NB4 (cell line): ENCODE measurements at places on chromosomes 16 and 17.

GRCh38 chr17:83103200-83103942 is 24.0 kb downstream of the METRNL start:
- DNase-seq: no peak

GRCh38 chr16:84609563-84610177 is 8.2 kb downstream of the COTL1 start:
- DNase-seq: no peak

DNA sequence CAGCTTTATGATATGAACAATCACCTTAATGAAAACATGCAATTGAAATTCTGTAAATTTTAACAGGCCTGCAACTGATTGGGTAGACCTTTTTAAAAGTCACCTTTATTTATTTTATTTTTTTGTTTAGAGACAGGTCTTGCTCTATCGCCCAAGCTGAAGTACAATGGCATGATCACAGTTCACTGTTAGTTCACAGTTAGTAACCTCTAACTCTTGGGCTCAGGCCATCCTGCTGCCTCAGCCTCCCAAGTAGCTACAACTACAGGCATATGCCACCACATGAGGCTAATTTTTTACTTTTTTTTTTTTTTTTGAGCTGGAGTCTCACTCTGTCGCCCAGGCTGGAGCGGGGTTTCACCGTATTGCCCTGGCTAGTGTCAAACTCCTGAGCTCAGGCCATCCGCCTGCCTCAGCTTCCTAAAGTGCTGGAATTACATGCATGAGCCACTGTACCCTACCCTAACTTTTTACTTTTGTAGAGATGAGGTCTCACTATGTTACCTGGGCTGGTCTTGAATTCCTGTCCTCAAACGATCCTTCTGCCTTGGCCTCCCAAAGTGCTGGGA is 28.0 kb downstream of the AP1G1 start:
- no peak for DNase-seq

DNA sequence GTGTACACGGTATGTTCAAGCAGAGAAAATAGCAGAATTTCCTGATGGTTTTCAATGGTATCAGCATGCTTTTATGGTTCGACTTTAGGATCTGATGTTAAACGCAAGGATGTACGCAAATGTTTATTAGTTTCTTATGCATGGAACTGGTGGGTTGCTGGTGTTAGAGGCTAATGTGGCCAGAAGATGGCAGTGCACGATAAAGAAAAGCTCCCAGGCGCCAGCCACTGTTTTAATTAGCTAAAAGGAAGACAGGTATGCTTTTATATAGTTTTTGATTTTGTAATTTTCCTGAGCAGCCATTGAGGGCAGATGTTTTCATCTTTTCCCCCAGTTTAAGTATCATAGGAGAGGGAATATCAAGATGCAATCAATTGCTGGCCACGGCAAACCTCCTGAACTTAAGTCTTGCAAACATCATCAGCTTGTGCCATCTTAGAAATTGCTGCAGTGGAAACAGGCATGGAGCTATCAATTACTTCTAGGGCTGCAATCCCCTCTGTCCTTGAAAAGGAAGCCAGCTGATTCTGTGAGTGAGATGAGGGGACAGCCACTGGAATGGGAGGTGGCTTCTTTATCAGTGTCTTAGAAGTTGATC is 648.5 kb upstream of the RBFOX1 start:
- peak; percentile 38 for DNase-seq

GRCh38 chr16:68426347-68426652 is 22.0 kb downstream of the SMPD3 start:
- DNase-seq: no peak

DNA sequence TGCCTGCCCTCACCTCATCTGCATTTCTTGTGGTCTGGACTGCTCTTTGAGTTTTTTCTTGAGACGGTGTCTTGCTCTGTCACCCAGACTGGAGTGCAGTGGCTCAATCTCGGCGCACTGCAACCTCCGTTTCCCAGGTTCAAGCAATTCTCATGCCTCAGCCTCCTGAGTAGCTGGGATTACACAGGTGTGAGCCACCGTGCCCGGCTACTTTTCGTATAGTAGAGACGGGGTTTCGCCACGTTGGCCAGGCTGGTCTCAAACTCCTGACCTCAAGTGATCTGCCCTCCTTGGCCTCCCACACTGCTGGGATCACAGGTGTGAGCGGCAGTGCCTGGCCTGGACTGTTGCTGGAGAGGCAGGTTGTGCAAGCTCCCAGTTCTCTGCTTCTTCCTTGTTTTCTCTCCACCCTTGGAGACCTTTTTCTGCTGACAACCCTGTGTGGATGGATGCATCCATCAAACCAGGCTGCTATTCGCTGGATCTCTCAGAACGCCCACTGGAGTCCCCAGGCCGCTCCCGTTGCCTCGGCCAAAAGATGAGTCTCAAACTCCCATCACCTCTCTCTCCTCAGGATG is 22.7 kb upstream of the DBNDD1 start:
- DNase-seq: no peak

DNA sequence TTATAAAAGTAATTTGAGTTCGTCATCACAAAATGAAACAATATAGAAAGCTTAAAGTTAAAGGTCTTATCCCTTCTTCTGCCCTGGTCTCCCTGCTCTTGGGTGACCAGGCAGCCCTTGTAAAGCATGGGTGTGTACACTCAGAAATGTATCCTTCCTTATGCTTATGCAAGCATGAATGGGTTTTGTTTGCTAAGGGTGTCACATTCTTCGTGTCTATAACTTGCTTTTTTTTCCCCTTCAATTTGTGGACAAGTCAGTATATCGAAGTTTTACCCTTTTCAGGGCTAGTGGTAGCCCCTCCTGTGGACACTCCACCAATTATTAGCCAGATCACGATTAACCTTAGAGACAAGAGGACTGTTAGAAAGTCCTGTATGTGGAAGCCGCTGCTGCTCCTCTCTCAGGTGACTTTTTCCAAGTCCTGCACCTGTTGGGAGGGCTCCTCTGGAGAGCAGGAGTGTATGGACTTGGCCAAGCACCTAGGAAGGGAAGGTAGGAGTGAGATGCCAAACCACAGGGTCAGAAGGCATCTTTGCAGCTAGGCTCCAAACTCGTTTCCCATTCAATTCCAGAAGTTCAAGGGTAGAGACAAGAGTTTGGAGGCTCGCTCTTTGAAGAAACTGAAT is 50.9 kb downstream of the LDHD start:
- DNase-seq: peak; percentile 67

GRCh38 chr16:50373780-50374179 is 5.0 kb upstream of the BRD7 start:
- DNase-seq: no peak
